ENCODE measurements at places on chromosomes 4 and X.

- no peak for DNase-seq
Measured at GRCh38 chrX:134186362-134187121, 50.4 kb upstream of the CCDC160 start.

DNA sequence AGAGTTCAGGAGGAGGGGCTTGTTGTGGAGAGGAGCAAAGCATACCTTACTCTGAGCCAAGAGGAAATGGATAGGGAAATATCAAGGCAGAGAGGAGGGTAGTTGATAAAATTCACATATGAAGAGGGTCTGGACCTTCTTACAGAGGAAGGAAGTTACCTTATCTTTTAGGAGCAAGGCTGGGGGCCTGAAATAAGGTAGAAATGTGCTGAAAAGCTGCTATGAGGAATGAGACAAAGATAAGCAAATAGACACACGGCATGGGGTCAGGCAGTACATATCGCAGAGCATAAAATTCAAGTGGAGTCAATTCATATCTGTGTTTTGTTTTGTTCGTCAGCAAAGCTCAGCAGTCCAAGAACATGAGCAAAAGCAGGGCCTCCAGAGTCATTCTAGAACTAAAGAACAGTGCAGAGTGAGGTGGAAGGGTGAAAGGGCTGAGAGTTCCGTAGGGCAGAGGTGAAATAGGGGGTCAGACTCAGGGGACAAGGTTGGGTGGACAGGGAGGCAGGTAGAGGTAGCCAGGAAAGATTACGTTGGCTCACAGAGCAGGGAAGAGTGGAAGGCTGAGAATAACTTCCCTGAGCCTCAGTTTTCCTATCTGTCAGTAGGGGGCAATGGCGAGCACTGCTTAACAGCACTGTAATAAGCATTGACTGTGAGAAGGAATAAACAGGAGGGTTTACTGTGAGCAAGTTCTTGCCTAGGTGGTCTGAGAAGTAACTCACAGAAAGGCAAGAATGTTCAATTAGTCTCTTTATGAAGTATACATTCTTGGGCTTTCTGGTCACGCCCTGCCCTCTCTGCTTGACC lies 9.2 kb downstream of the VSIG4 start:
- no peak for DNase-seq

GRCh38 chr4:124610211-124610610 lies 102.3 kb downstream of the ANKRD50 start:
- DNase-seq: no peak

DNA sequence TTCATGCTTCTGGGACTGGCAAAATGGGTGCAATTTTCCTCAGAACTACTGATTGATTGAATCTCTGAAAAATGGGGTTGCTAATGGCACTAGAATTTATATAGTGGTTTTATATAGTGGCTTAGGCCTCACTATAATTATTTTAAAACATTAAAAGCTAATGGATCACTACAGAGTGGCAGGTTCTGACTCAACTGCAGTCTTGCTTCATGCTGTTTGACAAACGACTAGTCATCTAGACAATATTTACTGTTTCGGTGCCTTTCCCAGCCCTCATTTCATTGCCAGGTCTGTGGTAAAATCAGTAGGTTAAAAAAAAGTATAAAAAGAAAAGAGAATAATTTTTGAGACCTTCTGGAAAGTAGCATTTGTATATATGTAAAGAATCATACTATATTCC lies 352.8 kb upstream of the ATOH1 start:
- no peak for DNase-seq

- DNase-seq: no peak
Measured at GRCh38 chr4:141465171-141465570, 171.2 kb upstream of the IL15 start.

DNA sequence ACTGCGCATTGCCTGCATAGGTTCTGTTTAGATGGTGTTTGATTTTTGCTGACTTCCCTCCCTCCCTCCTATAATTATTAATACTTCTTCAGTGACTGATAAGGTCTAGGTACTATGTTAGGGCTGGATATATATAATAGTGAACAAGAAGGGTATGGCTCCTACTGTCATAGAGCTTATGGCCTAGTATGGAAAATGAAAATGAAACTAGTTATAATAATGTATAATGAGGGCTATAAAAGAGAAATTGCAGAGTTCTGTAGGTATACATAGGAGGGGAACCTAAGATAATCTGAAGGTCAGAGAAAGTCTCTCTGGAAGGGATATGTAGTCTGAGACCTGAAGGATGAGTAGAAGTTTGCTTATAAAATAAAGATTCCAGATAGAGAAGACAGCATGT lies 102.1 kb downstream of the DCK start:
- no peak for DNase-seq

GRCh38 chr4:178293601-178294000 lies 851.4 kb upstream of the AGA start:
- no peak for DNase-seq

GRCh38 chr4:155624478-155624877 lies 42.2 kb upstream of the GUCY1A1 start:
- DNase-seq: no peak

DNA sequence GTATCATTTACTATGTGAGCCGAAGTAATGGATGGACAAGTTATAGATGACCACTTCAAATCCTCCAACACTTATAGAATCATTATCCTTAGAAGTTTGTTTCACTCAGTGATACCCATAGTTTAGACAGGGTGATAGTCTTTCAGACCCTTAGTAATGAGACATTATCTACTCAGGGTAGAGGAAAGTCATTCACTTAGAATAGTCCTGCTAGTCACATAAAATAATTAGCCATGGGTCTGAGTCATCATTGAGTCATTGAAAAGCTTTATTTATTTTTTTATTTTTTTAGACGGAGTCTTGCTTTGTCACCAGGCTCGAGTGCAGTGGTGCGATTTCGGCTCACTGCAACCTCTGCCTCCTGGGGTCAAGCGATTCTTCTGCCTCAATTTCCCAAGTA lies 321.7 kb upstream of the FSTL5 start:
- DNase-seq: no peak

GRCh38 chr4:68874507-68874906 lies 58.7 kb downstream of the UGT2B10 start:
- DNase-seq: no peak

DNA sequence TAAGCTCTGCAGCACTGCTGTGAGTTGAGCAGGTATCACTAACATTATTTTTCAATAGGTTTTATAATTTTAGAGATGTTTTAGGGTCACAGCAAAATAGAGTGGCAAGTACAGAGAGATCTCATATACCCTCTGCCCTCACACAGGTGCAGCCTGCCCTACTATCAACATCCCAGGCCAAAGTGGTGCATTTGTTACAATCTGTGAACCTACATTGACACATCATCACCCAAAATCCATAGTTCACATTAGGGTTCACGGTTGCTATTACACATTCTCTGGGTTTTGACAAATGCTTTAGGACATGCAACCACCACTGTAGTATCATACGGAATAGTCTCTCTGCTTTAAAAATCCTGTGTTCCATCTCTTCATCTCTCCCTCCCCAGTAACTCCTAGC lies 173.1 kb downstream of the DHX15 start:
- DNase-seq: no peak

- DNase-seq: no peak
Measured at GRCh38 chrX:16457239-16457638, 192.7 kb upstream of the S100G start.

- no peak for DNase-seq
Measured at GRCh38 chr4:143405075-143405730, 68.5 kb downstream of the GAB1 start.

DNA sequence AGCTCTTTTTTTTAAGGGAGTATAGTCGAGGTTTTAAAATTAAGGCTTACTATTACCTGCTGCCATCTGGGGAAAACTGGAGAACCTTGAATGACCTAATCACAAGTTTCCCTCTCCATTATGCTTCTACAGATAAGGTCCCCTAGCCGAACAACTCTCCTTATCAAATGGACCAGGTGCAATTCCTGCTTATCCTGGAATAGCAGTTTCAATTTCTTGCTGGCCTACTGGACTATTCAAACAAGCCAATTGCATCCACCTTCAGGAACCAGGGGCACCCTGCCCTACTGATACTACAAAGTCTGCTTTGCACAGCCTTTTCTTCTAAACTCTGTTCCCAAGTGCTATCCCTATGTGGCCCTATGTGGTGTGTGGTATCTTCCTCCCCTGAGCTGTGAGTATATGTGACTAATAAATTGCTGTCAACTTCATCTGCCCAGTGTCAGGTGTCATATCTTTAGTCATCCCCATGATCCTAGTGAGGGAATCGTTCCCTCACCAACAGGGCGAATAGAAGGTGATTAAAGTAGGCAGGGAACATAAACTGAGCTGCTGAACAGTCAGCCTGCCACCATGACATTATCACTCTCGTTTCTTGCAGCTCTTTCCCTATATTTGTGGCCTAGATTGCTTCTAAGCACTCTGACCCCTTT lies 128.5 kb downstream of the ATG4A start:
- DNase-seq: no peak

GRCh38 chr4:56186808-56187523 lies 200.3 kb downstream of the AASDH start:
- DNase-seq: no peak

GRCh38 chr4:8093587-8094274 lies 64.9 kb downstream of the ABLIM2 start:
- no peak for DNase-seq

GRCh38 chrX:18098763-18099162 lies 121.9 kb downstream of the BEND2 start:
- DNase-seq: no peak

- DNase-seq: no peak
Measured at GRCh38 chr4:161486461-161486860, 677.3 kb downstream of the FSTL5 start.

GRCh38 chr4:142440093-142440492 lies 406.0 kb downstream of the INPP4B start:
- DNase-seq: no peak

DNA sequence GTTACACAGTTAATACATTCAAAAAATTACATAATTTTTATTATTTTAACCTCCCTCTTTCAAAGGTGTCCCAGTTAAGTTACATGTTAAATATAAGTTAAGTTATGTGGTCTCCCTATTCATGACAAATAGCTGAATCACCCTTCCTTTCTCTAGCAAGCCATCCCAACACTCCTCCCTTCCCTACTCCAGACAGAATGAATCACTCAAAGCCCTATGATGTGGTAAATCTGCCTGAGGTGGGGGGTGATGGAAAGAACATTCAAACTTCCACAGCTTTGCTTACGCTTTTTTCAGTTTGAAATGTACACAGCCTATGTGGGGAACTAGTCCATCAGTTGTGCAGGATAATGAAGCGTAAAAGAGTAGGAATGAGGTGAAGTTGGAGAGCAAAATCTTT lies 90.2 kb downstream of the CXCL13 start:
- no peak for DNase-seq

GRCh38 chr4:7987148-7987989 lies 47.7 kb upstream of the AFAP1 start:
- DNase-seq: peak; percentile 58

DNA sequence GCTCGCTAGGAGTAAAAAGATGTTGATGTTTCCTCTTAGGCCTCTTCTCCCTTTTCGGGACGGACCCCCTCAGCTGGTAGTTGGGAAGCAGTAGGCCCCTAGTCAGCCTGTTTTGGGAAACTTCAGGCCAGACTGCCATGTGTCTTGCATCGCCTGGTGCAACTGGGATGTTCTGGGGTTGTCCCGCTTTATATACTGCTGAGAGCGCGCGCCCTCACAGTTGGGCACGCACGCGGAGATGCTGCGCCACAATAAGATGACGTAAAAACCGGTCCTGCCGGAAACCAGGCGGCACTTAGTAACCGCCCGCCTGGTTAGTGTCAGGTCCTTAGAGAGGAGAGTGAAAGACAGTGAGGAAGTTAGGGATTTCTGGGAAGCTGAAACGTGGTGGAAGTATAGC lies 231.3 kb upstream of the CT83 start:
- no peak for DNase-seq

GRCh38 chr4:4860600-4861389 lies 1.3 kb downstream of the MSX1 start:
- no peak for DNase-seq

DNA sequence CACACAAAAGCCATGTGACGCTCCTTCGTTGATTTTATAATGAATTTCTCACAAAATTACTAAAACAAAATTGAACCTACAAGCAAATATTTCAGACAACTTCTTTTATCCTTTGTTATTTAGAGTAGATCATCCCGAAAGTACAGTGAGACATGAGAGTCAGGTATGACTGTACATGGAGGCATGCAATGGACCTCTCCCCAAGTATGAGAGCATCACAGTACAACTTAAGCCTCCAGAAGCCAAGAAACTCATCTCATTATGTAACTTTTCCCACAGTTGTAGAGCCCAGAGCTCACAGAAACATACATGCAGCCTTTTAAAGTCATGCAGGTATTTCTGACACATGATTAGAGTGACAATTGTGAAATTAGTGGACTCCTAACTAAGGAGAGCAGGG lies 167.7 kb downstream of the PAPSS1 start:
- no peak for DNase-seq
